Heart left ventricle (tissue), 16 donors: ENCODE measurements at places on chromosomes 7 and 10. TPM values are rescaled to one million over a fixed set of nuclear protein-coding genes. Genes with fewer than 3 reads are reported as not detected.

- H3K4me1 ChIP-seq: peaks cover 42% of the 10 kb centered on the region
- no peak for DNase-seq
- H3K27ac ChIP-seq: no peak overlapping the region
- no peaks in the 10 kb centered on the region for H3K27me3 ChIP-seq
- H3K4me3 ChIP-seq: no peak overlapping the region
- H3K36me3 ChIP-seq: no peaks in the 10 kb centered on the region
Observed at GRCh38 chr7:116494472-116494871, 5.1 kb upstream of the CAV2 start.

GRCh38 chr10:126917375-126917774 is 12.1 kb downstream of the DOCK1 start:
- H3K27me3 ChIP-seq: no peaks in the 10 kb centered on the region
- no peak overlapping the region for H3K27ac ChIP-seq
- no peak for DNase-seq

Gene TMEM273
- 14.7 TPM for total RNA-seq

DNA sequence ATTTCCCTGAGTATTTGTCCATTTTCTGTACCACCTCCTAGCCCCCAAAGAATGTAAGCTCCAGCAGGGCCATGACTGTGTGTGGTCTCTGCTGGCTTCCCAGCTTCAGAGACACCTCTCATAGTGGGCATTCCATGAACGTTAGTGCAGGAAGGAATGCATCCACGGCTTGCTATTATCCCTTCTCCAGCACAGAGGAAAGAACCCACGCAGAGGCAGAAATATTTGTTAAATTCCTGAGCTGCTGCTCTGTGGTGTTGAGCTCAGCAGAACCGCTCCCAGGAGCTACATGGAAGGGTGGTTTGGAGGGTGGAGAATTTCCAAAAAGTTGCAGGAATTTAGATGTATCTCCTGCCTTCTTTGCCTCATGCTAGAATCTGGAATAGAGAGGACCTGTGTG is 275.2 kb downstream of the POU6F2 start:
- no peak overlapping the region for H3K4me3 ChIP-seq
- H3K4me1 ChIP-seq: no peaks in the 10 kb centered on the region
- H3K36me3 ChIP-seq: no peaks in the 10 kb centered on the region
- H3K27me3 ChIP-seq: no peaks in the 10 kb centered on the region
- no peak for DNase-seq
- H3K27ac ChIP-seq: no peak overlapping the region

DNA sequence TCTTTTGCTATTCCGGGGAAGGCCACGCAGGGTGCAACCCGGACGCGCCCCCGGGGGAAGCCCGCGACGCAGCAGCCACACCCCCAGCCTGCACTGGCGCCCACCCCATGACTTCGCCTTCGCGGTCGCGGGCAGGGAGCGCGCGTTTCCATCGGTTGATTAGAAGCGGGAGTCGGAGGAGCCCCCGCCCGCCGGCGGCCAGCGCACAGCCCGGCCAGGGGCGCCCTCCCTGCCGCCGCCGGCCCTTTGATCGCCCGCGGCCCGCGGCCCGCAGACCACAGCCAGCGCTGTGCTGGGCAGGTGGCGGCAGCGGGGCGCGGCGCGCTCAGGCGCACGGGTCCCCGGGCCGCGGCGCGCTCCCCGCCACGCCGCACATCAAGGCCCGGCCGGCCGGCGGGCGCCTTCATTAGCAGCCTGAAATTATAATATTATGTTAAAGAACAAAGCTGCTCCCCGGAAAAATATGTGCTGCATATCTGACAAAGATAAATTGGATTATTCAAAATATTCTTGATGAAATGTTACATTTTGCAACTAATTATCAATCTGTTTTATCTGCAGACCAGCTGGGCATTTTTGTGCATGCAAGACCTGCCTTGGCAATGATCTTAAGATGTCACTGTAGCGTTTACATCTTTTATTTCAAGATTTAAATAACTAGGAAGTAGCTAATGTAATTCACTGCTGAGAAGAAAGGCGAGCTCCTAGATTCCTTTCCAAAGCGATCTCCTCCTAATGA is 160.7 kb upstream of the MKI67 start:
- DNase-seq: no peak
- H3K4me1 ChIP-seq: no peaks in the 10 kb centered on the region
- peaks cover 15% of the 10 kb centered on the region for H3K27me3 ChIP-seq
- H3K4me3 ChIP-seq: no peak overlapping the region
- no peaks in the 10 kb centered on the region for H3K36me3 ChIP-seq

- H3K36me3 ChIP-seq: no peaks in the 10 kb centered on the region
Observed at GRCh38 chr10:122349758-122350369, 24.6 kb upstream of the PLEKHA1 start.

DNA sequence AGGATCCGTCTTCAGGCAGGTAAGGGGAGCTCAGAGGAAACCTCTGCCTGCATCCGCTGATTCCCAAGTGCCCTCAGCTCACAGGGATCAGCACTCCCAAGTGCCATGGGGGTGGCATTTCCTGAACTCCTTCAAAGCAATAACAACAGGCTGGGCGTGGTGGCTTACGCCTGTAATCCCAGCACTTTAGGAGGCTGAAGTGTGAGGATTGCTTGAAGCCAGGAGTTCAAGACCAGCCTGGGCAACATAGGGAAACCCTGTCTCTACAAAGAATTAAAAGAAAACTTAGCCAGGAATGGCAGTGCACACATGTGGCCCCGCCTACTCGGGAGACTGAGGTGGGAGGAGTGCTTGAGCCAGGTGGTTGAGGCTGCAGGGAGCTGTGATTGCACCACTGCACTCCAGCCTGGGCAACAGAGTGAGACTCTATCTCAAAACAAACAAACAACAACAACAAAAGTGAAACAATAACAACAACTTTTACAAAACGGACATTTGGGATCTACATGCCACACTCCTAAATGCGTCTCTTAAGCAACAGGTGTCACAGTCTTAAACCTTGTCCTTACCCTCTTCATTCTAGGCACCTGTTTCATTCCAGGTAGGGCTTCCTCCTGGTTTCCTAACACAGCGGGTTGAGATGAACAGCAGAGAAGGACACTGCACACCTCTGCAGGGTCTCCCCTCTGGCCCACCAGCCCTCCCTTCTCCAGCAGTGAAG is 73.8 kb downstream of the PAXIP1 start:
- H3K27ac ChIP-seq: peak overlapping the region; percentile 67
- DNase-seq: no peak
- peaks cover 17% of the 10 kb centered on the region for H3K4me1 ChIP-seq

DNA sequence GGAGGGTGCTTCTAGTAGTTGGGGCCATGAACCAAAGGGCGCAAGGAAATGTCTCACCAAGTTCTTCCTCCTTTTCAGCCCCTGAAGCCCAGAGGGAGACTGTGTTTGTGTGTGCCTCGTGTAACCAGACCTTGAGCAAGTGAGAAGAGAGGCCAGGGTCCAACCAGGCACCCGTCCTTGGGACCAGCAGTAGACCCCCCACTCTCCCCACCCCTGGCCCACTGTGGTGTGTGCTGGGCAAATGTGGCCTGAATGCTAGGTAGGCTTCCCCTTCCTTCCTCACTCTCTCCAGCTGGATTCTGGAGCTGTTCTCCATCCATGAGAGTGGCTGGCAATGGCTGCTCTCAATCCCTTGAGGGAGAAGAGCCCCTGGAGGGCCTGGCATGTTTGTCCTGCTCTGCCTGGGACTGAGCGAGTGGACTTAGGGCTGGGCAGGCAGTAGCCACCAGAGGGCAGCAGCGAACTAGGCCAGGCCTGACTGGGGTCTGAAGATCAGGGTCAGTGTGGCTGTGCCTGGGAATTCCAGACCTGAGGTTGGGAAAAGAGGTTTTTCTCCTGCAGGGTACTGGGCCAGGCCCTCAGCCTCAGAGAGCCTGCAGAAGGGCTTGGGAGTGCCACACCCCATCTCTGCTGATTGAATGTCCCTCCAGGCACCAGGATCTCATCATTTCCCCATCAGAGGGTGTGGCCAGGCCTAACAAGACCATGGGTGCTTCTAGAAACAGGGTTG is 12.5 kb downstream of the SFRP5 start:
- peak; percentile 54 for DNase-seq
- peaks cover 60% of the 10 kb centered on the region for H3K36me3 ChIP-seq
- H3K4me3 ChIP-seq: no peak overlapping the region
- no peaks in the 10 kb centered on the region for H3K4me1 ChIP-seq
- no peaks in the 10 kb centered on the region for H3K27me3 ChIP-seq

Gene IFIT1B
- not detected for total RNA-seq

- DNase-seq: no peak
- no peaks in the 10 kb centered on the region for H3K36me3 ChIP-seq
- no peaks in the 10 kb centered on the region for H3K4me1 ChIP-seq
- no peaks in the 10 kb centered on the region for H3K27me3 ChIP-seq
- H3K27ac ChIP-seq: no peak overlapping the region
Observed at GRCh38 chr10:107072028-107072427, 92.5 kb downstream of the SORCS1 start.

DNA sequence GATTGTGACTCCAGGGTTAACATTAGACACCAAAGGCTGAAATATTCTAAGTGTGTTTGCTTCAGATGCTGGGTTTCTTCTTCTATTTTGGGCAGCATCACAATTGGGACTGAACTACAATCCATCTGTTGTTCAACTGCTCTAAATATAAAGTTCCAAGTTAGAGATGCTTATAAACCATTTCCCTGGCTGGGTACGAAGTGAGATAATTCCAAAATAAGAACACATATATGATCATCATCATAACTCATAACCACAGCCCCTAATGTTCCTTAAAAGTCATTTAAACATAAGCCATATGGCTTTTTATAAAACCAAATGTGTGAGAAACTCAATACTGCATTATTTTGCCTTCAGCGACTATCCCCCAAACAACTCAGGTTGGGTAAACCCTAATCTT is 28.8 kb downstream of the DNA2 start:
- H3K27me3 ChIP-seq: no peaks in the 10 kb centered on the region
- DNase-seq: no peak
- no peaks in the 10 kb centered on the region for H3K36me3 ChIP-seq
- H3K4me3 ChIP-seq: no peak overlapping the region
- no peak overlapping the region for H3K27ac ChIP-seq

Gene SLC16A9
- total RNA-seq: 0.83 TPM

GRCh38 chr10:124539935-124540641 is 78.5 kb downstream of the LHPP start:
- H3K27ac ChIP-seq: no peak overlapping the region
- H3K27me3 ChIP-seq: no peaks in the 10 kb centered on the region
- no peak overlapping the region for H3K4me3 ChIP-seq
- no peaks in the 10 kb centered on the region for H3K4me1 ChIP-seq

DNA sequence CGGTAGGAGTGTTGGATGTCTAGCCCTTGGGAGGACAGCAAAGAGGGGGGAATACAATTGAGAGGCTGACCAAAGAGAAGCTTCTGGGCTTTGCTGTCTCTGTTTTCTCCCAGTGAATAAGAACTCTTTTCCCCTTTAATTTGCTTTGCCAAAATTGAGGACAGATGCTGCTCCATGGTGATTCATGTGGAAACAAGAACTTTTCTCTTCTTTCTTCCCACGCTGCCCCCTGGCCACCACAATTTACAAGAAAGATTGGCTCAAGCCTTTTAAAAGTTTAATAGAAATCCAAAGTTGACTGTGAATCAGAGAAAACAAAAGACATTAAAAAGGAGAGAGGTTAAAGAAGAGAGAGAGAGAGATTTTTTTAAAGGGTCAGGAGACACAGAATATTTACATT is 49.0 kb downstream of the PRR15 start:
- H3K27ac ChIP-seq: no peak overlapping the region
- H3K27me3 ChIP-seq: no peaks in the 10 kb centered on the region
- no peak overlapping the region for H3K4me3 ChIP-seq
- no peaks in the 10 kb centered on the region for H3K36me3 ChIP-seq
- no peak for DNase-seq

DNA sequence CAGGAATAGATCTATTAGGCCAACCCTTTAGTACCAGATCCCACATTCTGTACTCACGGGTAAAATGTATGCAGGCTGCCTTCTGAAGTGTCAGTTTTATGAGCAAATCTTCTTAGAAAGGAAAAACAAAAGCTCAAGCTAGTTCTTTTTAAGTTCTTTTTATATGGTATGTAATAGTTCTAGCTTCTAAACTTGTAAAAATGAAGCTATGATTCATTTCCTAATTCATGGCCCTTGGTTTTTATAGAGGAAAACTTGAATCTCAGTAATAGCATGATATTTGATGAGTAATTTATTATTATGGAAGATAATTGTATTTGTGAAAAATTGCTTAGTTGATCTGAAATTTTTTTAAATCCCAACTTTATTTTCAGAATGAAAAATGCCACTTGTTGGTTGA is 54.3 kb downstream of the SLK start:
- H3K27ac ChIP-seq: no peak overlapping the region
- no peak overlapping the region for H3K4me3 ChIP-seq
- no peaks in the 10 kb centered on the region for H3K27me3 ChIP-seq
- no peak for DNase-seq

Gene MAGI2
- 5.0 TPM for total RNA-seq

DNA sequence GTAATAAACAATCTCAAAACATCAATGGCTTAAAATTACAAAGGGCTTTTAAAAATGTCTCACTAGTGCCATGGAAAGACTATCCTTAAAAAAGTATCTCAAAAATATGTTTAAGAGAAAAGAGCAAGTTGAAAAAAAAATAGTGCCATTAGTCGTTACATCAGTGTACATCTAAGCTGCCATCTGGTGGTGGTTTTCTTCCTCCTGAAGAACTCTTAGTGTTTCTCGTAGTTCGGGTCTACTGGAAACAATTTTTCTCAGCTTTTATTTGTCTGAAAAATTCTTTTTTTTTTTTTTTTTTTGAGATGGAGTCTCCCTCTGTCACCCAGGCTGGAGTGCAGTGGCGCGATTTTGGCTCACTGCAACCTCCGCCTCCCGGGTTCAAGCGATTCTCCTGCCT is 5.9 kb upstream of the GARIN1A start:
- no peaks in the 10 kb centered on the region for H3K4me1 ChIP-seq
- no peak overlapping the region for H3K4me3 ChIP-seq
- DNase-seq: no peak

DNA sequence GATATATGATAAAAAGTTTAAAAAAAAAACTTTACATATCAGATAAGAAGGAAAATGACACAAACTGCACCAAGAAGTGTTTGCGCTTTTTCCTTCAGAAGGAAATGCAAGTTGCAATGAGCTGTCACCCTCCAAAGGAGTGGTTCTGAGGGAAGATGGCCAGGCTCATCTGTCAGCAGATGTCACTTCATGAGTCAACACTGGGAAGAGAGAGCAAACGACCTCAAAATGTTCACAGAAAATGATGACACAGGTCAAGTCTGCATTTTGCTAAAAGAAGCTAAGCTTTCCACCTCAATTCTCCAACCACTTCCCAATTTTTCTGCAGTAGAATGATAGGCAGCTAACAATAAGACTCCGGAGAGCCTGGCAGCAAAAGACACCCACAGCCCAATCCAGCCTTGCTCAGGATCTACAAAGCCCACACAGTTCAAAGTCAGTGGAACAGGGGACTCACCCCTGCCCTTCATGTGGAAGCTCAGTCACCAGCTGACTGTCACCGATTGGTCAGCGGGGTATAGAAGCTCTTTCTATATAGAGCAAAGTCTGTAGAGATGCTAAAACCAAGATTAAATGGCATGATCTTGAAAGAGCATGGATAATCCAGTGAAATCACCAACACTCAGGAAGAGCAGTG is 155.1 kb upstream of the NEBL start:
- H3K4me1 ChIP-seq: no peaks in the 10 kb centered on the region
- no peak overlapping the region for H3K27ac ChIP-seq
- DNase-seq: no peak
- H3K4me3 ChIP-seq: no peak overlapping the region

GRCh38 chr7:131072505-131073091 is 255.1 kb upstream of the MKLN1 start:
- H3K27me3 ChIP-seq: no peaks in the 10 kb centered on the region
- H3K36me3 ChIP-seq: no peaks in the 10 kb centered on the region
- no peak for DNase-seq

GRCh38 chr10:51462076-51462779 is 237.2 kb downstream of the CSTF2T start:
- peak overlapping the region; percentile 10 for H3K27ac ChIP-seq
- no peaks in the 10 kb centered on the region for H3K36me3 ChIP-seq
- H3K4me3 ChIP-seq: no peak overlapping the region
- no peak for DNase-seq
- no peaks in the 10 kb centered on the region for H3K27me3 ChIP-seq
